Fibroblast of skin of scalp (primary cell): ENCODE measurements at places on chromosomes 1 and 21.

DNA sequence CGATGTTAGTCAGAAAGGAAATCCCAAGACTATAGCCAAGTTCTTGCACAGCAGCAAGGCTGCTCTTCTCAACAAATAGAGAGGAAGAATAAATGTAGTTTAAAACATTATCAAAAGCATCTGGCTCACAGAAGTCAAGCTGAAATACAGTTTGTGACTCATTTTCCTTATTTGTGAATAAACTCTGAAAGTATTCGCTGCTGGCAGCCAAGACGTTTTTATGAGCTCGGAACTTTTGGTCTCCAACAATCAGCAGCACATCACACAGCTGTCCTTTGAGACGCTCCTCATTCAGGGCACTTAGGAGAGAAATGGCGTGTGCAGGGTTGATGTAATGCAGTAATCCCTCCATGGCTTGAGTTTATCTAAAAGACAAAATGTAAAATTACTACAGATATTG, 16.4 kb downstream of the ZBTB21 start:
- DNase-seq = peak; percentile 86

GRCh38 chr1:234369784-234370183, 3.5 kb upstream of the COA6 start:
- DNase-seq = peak; percentile 53

- DNase-seq = no peak
Measured at GRCh38 chr1:147223740-147224615, 1.2 kb downstream of the FMO5 start.

DNA sequence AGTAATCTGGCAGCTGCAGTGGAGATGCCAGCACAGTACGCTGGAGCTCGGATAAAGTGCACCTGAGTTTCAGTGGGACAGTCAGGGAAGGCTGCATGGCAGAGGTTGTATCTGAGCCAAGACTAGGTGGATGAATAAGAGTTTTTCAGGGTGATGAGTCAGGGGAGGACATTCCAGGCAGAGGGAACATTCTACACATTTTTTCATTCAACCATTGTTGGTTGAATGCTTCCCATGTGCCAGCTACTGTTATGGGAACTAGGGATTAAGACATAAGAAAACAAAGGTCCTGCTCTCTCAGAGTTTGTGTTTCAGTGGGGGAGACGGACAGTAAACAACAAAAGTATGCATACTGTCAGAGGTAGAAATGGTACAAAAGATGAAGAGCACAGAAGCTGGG, 5.2 kb downstream of the LEPR start:
- peak; percentile 91 for DNase-seq

GRCh38 chr21:46066591-46067331, 31.2 kb upstream of the COL6A2 start:
- peak; percentile 75 for DNase-seq

DNA sequence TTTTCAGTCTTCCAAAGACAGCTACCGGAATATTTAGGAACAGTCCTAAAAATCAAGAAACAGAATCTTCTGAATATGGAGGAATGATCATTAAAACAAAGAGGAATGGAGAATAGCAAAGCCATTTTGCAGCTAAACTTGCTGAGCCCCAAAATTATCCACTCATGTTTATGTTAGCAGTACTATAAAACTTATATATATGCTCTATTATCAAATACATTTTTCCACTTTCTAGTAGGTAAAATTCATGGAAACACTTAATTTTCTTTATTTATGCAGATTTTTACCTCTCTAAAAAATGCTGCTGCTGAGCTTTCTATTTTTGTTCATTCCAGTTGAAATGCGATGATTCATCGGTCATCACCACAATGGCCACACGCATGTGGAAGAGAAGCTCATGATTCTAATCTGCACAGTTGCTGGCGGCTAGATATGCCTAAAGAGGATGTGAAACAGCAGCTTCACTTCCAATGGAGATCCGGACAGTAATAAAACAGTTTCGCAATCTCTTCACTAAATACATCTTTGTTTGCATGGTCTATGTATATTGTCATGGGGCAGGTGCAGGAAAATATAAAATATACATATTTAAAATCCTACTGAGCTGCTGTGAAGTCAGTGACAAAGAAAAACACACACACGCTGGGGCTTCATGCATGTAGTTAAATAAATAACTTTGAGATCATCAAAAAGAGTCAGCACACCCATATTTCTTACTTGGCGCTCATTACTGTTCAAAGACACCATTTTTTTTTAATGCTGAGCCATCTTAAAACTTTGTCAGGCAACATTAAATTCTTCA, 292.2 kb downstream of the SMYD3 start:
- DNase-seq = peak; percentile 84

DNA sequence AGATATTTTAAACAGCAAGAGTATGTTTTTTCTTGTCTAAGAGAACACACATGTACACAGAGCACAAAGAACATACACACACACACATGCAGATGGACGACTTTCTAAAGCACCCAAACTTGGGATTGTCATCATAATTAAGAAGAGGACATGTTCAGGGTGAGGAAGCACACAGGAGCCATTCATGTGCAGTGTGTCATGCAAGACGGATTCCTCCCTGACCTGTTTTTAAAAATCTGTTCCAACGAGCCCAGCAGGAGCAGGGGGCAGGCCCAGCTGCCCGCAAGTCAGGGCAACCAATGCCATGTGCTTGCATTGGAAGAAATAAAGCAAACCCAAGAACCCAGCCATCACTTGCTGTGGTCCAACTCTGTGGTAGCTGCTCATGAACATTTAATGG, 167.3 kb upstream of the ZNF644 start:
- no peak for DNase-seq

DNA sequence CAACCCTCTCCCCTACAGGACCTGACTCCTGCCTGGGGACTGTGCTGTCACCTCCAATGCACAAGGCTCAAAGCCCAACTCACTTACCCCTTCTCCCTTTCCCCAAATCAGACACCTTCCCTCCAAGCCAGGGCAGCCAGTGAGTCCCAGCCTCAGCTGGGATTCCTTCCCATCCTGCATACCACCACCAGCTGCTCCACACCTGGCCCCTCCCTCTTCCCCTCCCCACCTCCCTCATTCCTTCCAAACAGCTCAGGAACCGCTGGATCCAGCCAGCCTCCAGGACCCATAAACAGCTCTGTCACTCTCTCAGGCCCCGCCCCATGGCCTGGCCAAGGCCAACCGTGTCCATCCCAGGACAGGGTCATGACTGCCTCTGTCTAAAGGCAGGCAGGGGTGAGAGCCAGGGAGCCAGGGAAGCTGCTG, 41.4 kb downstream of the ACOT7 start:
- no peak for DNase-seq

DNA sequence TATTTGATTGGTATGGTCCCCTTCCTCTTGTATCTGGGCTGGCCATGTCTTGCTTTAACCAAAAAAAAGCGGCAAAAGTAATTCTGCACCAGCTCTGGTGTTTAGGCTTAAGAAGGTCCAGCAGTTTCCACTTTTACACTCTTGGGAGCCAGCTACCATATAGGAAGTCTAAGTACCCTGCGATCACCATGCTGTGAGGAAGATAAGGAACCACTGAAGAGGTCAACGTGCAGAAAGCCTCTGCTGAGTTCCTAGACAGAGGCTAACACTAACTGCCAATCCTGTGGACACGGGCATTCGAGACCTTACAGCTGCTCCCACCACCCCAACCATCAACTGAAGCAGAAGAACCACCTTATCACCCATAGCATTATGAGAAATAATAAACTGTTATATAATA, 331.4 kb downstream of the VAV3 start:
- no peak for DNase-seq

- no peak for DNase-seq
Measured at GRCh38 chr1:33170351-33171274, 11.2 kb downstream of the TRIM62 start.

- no peak for DNase-seq
Measured at GRCh38 chr1:64505944-64506655, 36.2 kb downstream of the CACHD1 start.

DNA sequence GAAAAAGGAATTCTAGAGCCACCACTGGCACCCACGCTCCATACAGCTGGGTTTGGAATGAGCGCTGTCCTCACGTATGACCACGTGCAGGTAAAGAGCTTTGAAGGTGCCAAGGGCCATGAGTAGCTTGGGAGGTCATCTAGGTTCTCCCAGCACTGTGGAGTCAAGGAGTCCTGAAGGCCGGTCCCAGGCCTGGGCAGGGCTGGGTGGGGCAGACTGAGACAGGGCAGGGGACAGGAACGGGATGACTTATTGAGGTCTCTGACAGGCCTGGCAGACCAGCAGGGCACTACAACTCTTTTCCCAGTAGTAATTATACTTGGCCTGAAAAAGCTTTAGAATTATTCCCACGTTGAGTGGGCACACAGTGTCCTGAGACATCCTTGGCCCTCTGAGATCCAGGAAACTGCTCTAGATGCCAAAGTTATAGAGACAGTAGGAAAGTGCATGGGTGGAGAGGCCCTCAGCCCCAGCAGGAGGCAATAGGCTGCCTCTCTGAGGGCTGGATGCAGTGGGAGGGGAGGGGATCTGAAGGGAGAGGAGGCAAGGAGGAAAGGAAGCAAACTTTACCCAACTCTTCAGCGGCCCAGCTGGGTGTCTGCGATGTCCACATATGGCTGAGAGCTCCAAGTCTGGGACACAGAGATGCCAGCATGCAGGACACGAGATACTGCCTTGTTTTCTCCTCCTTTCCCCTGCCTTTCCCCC, 1.8 kb upstream of the CDA start:
- peak; percentile 26 for DNase-seq

GRCh38 chr1:239389703-239390102, 3.3 kb downstream of the CHRM3 start:
- DNase-seq = no peak

GRCh38 chr1:13699510-13699909, 478 bp upstream of the PRDM2 start:
- DNase-seq = peak; percentile 38

DNA sequence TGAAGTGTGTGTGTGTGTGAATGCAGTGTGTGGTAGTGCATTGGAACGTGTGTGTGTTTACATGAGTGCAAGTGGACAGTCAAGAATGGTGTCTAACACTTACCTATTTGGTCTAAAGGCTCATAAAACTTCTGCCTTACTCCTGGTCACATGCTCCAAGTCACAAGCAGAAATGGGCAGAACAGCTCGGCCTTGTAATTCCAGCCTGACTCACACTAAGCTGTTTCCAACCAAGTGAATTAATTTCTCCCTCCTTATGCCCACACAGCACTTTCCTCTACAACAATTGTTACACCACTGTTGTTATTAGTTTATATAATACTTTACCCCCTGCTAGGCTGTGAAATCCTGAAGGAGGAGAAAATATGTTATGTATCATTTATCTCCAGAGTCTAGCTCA, 43.8 kb downstream of the DDR2 start:
- DNase-seq = peak; percentile 72

DNA sequence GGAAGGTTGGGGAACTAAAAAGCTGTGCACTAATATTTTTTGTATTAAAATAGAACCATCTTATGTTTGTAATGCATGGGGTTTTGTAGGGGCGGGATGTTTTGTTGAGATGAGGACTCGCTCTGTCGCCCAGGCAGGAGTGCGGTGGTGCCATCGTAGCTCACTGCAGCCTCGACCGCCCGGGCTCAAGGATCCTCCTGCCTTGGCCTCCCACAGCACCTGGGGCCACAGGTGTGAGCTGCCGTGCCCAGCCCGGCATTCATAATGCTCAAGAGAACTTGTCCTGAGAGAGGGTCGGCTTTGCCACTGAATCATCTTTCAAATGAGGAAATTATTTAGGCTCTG, 3.0 kb upstream of the C1orf159 start:
- DNase-seq = no peak

GRCh38 chr1:44655609-44656008, 18.7 kb downstream of the TMEM53 start:
- peak; percentile 14 for DNase-seq

GRCh38 chr21:38942748-38943211, 137.1 kb downstream of the ETS2 start:
- no peak for DNase-seq

GRCh38 chr1:224996266-224996665, 66.8 kb downstream of the DNAH14 start:
- no peak for DNase-seq

GRCh38 chr1:89528382-89528780, 3.8 kb downstream of the LRRC8B start:
- no peak for DNase-seq

DNA sequence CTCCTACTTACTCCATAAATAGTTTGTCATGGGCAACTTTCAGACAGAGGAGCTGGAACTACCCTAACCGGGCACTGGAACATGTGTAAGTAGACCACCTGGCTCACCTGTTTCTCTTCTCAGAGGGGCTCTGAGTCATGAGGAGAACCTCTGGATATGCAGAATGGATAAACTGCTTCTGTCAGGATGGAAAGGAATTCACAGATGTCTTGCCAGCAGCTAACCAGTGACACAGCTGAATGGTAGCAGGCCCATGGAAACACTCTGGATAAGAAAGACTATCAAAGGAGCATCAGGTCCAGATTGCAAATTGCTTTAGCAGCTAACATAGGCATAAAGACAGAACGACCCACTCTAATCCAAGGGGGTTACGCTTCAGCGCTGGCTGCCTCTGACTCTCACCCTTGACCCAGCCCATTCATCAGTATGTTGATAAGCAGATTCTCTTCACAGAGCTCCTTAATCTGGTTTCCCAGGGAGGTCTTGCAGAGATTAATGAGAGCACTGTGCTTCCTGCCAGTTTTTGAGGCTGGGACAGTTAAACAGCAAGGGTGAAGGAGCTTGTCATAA, 54.2 kb downstream of the HIVEP3 start:
- no peak for DNase-seq

DNA sequence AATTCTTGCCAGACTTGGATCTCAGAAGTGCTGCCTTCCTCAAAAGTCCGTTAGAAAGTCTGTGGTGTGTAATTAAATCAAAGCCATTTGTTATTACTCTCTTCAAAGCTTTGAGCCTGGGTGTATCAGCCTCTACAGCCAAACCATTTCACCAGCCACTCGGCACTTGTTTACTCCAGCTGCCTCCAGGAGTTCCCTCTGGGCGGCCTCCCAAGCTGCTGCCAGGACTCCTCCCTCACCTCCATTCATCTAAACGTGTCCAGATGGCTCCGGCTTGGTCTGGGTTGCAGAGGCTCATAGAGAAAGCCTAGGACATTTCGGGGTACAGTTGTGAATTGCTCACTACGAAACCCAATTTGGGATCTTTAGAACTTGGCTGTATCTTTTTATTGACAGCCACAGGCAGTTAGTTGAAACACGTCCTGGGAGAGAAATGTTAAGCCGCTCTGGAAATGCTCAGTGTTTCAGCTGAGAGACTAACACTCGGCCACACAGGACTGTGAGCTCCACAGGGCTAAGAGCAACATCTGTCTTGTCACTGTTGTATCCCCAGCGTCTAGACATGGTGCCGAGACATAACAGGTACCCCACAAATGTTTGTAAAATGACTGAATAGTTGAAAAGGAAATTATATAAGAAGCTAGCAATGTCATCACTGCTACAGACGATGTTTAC, 116.9 kb upstream of the NGF start:
- DNase-seq = no peak

- DNase-seq = no peak
Measured at GRCh38 chr1:12666141-12666735, 22.4 kb downstream of the AADACL4 start.

- no peak for DNase-seq
Measured at GRCh38 chr1:209534496-209535250, 48.8 kb upstream of the CAMK1G start.
